NCI-H2171 treated with DMSO at 0.1 percent for 48 hours (cell line): ENCODE measurements at places on chromosomes 12 and 14.
A peak's percentile ranks its signal among the peaks of the same experiment; 100 is the strongest.

- no peak for DNase-seq
These were observed 88.6 kb downstream of the EPS8 start for GRCh38 chr12:15700595-15700994.

DNA sequence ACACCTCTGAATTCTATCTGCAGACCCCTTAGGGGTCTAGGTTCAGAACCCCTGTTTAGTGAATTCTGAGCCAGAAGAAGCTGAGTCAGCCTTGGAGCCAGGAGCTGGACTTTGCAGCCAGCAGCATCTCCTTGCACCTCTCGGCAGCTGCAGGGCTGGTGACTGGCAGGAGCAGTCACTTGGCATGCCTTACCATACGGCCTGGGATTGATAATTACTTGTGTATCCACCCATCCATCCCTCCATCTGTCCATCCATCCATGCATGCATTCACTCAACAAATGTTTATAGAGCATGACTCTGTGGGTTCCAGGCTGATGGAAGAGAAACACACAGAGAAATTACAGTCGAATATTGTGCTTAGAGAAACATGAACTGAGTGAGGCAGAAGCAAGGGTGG is 67.5 kb upstream of the PRIMA1 start:
- peak; percentile 88 for DNase-seq

- no peak for DNase-seq
These were observed 167.1 kb downstream of the TBX5 start for GRCh38 chr12:114238808-114239207.

- DNase-seq, result no peak
These were observed 365.1 kb downstream of the ATP23 start for GRCh38 chr12:58306266-58307000.

DNA sequence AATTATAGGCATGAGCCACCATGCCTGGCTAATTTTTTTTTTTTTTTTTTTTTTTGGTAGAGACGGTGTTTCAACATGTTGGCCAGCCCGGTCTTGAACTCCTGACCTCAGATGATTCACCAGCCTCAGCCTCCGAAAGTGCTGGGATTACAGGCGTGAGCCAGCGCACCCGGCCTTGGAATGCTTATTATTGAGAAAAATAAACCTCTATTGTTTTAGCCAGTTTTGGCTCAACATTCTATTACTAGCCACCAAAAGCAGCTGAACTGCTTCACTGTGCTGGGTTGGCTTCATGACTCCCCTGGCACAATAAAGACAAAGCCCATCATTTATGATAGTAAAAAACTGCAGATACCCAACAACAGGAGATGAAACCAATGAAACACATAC is 93.5 kb upstream of the CEP83 start:
- no peak for DNase-seq

DNA sequence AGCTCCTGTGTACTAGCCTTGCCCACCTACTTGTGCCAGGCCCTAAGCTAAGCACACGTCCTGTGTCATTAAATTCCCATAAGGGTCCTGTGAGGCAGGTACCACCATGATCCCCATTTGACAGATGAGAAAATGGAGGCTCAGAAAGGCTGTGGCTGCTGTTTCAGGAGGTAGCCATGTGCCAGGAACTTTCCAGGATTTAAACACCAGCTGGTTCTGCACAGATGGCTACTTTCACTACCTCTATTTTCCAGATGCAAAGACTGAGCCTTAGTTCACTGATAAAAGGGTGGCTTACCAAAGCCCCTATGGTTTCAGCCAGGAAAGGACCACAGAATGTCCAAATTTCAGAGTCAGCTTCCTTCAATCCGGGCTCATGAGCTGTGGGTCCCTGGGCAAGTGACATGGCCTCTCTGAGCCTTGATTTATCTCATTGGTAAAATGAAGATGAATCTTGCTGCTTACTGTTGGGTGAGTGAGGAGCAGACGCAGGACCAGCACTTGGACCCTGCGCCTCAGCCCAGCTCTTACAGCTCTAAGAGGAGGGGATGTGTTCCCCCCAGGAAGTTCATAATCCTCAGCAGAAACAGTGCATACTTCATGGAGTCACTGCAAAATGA is 23.5 kb downstream of the CMKLR1 start:
- DNase-seq, result no peak

GRCh38 chr12:45270951-45271350 is 55.1 kb downstream of the ANO6 start:
- no peak for DNase-seq

DNA sequence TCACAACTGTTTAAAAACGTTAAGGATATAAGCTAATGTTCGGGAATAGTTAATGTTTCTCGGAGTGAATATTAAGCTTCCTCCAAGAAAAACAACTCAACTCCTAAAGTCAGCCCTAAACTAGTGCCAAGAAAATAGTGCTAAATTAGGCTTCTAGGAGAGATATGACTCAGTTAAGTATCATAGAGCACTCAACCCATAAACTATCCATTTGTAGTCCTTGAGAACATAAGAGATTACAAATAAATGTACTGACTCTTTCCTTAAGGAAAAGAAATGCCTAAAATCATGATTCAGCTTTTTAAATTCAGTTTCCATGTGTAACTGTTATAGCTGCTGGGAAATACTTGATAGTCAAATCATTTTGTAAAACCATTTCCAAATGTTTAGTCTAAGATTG is 117.1 kb downstream of the HMGA2 start:
- DNase-seq, result no peak

- DNase-seq, result no peak
These were observed 360.5 kb upstream of the TMPO start for GRCh38 chr12:98154850-98155249.

- no peak for DNase-seq
These were observed 178.2 kb downstream of the PIK3C2G start for GRCh38 chr12:18439541-18439940.

- DNase-seq, result no peak
These were observed 40.6 kb upstream of the TAS2R42 start for GRCh38 chr12:11227373-11227772.

DNA sequence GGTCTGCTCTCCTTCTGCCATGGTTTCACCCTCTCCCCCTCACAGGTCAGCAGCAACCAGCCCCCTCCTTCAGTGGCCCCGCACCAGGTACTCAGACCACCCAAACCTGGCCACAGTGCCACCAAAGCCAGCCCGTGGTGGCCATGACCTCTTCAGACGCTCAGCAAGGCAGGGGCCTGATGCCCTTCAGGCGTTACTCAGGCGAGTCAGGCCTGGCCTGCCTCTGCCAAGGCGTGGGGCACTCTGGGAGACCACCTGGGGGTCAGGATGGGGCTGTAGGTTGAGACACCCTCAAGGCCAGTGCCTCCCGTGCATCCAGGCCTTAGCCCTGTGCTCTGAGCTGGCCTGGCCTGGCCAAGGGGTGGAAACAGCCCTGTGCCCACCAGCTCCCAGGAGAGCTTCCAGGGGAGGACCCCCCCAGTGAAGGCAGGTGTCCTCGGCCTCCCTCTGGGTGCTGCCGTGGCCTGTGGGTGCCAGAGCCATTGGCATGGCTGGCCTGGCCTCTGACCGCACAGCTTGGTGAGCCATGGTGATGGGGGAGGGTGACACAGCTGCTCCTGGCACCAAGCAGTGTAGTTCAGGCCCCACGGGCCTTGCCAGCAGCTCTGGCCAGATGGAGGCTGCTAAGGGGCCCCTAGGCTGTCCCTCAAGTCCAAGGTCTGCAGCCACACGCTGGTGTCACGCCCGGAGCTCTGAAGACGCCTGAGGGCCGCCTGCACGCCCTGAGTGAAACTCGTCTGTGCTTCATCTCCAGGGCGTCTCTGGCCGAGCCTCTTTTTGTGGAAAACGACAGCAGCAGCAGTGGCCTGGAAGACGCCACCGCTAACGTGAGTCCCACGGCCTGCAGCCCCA is 15.1 kb downstream of the XRCC3 start:
- no peak for DNase-seq

DNA sequence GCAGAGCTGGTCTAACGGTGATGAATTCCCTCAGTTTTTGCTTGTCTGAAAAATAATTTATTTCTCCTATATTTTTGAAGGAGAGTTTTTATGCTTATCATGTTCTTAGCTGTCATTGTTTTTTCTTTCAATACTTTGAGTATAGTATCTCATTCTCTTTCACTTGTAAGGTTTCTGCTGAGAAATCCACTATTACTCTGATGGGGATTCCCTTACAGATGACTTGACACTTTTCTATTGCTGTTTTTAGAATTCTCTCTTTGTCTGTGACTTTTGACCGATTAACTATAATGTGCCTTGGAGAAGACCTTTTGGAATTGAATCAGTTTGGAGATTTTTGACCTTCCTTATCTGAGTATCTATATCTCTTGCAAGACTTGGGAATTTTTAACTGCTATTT is 139.6 kb downstream of the PRKD1 start:
- DNase-seq, result no peak

DNA sequence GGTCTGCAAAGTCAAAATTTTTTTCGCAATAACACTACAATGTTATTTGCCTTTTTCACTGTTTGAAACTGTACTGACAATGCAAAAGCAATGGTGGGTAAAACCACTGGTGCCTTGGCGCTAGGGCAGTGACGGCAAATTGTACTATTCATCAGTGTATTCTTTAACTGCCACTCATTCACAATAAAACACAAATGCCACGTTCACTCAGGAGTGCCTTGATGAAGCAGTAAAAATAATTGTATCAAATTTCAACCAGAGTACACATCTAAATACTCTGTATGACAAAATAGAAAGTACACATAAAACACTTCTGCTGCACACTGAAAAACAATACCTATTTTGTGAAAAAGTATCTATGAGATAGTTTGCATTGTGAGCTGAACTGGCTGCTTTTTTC is 17.8 kb downstream of the DCAF5 start:
- peak; percentile 45 for DNase-seq

GRCh38 chr12:97194546-97194945 is 268.1 kb upstream of the RMST start:
- DNase-seq, result no peak

- no peak for DNase-seq
These were observed 42.3 kb downstream of the MAGOHB start for GRCh38 chr12:10571141-10571540.

- DNase-seq, result no peak
These were observed 182.7 kb upstream of the TMPO start for GRCh38 chr12:98332642-98333041.

DNA sequence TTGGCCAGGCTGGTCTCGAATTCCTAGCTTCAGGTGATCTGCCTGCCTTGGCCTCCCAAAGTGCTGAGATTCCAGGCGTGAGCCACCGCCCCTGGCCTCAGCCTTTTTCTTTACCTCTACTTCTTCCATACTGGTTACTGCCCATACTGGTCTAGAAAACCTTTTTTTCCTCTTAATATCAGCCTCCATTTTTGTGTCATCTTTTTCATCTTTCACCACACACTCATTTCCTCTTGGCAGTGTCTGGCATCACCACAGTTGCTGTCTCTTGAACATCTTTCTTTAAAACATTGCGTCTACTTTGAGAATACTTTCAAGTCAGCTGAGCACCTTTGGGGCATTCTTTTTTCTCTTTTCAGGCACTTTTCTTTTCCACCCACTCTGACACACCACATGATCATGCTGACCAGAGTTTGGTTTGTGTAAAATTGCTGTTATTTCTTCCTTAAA is 32.7 kb downstream of the DDX47 start:
- DNase-seq, result no peak

GRCh38 chr14:73700325-73700724 is 13.9 kb downstream of the PNMA1 start:
- DNase-seq, result no peak

DNA sequence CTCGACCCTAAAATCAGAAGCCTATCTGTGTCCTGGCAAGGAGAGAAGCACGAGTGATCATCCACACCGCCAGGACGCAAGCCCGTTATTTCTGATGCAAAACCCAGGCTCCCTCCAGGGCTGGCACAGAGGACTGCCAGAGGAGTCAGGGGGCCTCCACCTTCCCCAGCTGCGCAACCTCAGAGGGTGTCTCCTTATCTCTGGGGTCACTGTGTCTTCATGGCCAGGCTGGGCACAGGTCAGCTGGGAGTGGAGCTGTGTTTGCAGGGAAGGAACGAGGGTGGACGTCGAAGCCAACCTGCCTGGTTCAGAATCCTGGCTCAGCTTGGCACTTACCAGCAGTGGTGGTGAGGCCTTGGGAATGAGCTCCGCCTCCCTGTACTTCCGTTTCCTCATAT is 12.0 kb upstream of the SERPINA3 start:
- no peak for DNase-seq

DNA sequence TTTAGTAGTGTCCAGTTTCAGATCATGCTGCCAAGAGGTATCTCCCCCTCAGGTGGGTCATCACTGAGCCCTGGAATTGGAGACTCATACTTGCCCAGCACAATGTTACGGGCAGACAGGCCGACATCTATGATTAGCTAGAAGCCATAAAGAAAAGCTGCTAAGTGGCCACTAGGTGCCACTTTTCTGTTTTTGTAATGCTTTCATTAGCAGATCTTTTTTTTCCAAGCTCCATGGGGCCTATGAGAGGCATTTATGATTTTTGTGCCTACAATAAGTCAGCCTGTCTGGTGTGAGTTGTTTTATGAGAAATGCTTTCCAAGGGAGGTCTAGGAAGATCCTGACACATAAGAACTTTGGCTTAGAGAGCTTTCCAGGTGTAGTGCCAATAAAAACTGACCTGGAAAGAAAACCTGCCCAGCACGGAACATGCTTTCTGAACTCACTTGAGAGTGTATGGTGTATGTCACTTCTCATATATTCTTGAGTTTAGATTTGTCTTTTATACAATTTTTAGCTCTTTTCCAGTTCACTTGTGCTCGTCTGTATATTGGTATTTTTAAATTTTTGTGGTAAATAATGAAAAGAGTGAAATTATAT is 21.8 kb upstream of the SMCO2 start:
- peak; percentile 79 for DNase-seq

DNA sequence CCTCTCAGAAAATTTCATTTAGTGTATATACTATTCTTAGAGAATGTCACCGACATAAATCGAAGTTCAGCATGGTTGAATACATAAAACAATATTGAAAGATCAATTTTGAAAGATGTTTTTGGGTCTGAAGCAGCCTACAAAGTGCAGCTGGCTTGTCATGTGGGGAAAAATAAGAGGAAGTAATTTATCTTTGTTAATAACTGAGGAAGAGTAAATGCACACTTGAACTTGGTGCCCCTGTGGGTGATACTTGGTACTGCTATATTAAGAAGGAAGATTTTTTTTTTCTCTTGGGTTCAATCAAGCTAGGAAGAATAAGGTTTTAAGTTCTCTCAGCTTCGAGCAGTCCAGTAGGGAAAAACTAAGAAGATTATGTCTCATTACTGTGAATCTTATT is 661.3 kb downstream of the RPL10L start:
- DNase-seq, result peak; percentile 19

DNA sequence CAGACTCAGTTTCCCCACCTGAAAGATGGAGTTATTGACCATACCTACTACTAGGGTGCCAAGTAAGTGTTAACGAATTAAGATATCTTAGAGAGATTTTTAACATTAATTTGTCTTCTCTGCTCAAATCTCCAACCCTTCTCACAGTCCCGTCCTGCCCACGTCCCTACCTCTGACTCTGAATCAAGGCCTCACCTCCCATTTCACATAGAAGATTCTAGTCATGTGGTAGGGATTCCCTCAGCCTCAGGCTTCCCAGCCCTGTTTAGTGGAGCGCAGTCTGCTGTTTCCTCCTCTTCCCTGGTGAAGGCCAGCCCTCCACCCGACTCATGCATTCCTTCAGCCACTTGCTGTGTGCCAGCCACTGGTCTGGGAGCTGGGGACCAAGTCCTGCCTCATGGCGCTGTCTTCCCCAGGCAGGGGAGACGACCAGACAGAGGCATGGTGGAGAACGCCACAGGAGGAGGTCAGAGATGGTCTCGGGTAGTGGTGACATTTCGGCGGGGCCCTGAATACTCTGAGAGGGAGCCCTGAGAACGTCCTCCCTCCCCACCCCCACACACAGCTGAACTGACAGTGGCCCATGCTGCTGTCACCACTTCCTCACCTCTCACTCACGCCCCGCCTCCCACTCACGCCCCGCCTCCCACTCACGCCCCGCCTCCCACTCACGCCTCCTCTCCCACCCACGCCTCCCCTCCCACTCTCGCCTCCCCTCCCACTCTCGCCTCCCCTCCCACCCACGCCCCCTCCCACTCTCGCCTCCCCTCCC is 38.8 kb downstream of the TMEM63C start:
- no peak for DNase-seq
